ENCODE measurements at places on chromosomes 1 and 21.

DNA sequence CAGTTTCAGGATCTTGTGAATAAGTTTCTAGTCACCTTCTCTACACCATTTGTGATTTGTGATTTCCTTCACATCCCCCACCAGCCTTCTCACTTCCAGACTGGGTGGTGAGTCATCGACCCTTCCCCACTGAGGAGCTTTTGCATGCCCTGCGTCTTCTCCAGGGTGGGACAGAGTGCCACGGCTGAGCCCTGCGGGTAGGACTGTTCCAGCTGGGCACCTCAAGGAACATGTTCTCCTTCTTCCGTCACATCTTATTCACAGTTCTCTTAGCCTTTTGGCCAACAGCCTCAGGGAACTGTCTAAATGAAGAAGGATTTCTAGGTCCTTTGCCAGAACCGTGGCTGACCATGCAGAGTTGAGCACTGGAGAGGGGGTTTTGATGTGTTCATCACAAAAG lies 116.5 kb downstream of the TMEM53 start:
- DNase-seq = no peak

DNA sequence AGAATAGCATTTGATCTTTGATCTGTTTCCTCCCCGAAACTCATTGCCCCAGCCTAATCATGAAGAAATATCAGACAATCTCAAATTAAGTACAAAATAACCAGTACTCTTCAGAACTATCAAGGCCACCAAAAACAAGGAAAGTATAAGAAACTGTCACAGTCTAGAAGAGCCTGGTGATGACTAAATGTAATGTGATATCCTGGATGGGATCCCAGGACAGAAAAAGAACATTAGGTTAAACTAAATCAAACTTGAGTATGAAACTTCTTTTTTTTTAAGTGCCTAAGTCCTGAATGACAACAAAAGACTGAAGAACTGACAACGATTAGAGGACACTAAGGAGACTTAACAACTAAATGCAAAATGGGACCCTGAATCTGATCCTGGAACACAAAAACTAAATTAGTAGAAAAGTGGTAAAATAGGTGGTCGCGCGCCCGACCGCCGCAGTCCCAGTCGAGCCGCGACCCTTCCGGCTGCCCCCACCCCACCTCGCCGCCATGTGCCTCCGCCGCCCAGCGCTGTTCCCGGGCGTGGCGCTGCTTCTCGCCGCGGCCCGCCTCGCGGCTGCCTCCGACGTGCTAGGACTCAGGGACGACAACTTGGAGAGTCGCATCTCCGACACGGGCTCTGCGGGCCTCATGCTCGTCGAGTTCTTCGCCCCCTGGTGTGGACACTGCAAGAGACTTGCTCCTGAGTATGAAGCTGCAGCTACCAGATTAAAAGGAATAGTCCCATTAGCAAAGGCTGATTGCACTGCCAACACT lies 5.5 kb upstream of the PRKAB2 start:
- DNase-seq = peak; percentile 38

DNA sequence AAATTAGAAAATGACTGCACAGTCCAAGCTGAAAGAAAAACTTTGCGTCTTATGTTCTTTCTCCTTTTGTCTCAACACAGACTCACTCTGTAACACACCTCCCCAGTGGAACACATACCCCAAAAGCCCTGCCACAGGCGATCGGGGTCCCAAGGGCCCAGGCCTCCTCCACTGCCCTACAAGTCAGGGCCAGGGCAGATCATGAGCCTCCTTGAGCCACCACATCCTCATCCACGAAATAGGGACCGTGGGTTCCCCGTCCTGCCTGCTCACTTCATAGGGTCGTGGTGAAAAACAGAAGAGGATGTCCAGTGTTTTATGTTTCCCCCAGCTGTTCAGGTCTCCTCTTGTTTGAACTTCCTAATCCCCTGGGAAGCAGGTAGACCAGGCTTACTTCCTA lies 116.7 kb downstream of the KCNN3 start:
- DNase-seq = no peak

DNA sequence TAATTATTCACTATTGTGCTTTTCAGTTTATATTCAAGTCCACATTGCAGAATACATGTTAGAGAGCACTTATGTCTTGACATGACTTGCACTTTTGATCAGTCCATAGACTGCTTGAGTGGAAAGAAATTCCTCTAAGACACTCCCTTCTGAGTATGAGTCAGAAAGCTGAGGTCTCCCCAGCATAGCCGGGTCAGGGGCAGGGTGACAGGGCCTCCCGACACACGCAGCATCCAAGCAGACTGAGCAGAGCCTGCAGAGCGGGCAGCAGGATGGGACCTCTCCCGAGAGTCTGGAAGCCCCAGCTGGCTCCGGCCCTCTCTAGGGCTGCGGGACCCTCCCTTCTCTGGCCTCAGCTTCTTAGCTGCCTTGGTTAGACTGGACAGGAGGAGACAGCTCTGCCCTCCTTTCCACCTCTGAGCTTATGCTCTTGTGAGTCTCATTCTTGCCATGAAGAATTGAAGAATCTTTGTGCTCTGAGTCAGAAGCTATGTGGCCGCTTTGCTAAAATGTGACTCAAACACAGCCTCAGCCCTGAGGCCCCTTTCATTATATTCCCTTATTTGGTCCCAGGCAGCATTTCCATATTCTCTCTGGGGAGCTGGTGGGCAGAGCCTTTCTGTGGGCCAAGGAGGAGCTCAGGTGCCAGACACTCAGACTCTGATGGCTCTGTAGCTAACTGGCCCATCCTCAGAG lies 11.2 kb upstream of the CAPN2 start:
- DNase-seq = peak; percentile 96

- DNase-seq = no peak
Observed at GRCh38 chr1:187032316-187032981, 203.7 kb downstream of the PLA2G4A start.

GRCh38 chr1:53593758-53594380 lies 134.7 kb downstream of the DMRTB1 start:
- no peak for DNase-seq

DNA sequence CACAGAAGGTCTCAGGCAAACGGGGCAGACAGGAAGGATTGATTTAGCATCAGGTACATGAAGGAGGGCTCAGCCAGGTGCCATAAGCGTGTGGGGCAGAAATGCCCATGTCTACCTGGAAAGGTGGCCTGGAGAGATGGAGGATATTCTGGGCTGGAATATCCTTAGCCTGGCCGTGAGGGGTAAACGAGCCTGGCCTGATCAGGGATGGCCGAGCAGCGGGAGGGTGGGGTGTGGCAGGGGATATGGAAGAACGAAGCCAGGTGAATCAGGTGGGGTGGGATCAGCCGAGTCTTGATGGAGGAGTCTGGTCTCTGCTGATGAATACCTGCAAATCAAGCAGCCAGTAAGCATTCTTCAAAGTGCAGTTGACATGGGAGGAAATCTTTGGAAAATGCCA lies 35.5 kb upstream of the TTC22 start:
- DNase-seq = no peak

DNA sequence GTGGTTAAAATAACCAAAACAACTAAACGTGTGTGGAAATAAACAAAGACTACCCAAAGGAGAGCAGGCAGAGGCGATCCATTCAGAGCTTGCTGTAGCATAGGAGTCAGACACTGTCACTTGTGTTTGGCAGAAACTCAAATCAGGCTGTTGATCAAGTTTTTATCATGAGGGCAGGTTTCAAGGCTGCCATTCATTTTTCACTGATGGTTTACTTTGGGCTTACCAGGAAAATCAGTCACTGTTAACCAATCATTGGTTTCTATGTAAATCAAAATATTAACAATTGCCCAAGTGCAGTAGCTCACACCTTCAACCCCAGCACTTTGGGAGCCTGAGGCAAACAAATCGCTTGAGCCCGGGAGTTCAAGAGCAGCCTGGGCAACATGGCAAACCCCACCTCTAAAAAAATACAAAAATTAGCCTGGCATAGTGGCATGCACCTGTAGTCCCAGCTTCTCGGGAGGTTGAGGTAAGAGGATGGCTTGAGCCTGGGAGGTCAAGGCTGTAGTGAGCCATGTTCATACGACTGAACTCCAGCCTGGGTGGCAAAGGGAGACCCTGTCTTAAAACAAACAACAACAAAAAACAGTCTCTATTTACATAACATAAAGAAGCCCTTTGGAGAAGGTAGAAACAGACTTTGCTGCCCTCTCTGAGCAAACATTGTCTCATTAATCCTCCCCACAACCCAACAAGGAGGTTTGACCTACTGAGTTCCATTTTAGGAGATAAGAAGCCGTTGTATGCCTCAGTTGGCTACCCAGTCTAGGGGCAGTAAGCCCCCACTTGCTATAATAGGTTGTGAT lies 21.1 kb upstream of the ETS2 start:
- no peak for DNase-seq

GRCh38 chr1:158654571-158654970 lies 31.9 kb downstream of the SPTA1 start:
- no peak for DNase-seq

- DNase-seq = no peak
Observed at GRCh38 chr1:176033474-176033873, 173.6 kb downstream of the COP1 start.

All from fibroblast of the conjunctiva (primary cell).